Stimulated activated CD8-positive, alpha-beta memory T cell treated with anti-CD3 and anti-CD28 coated beads, Interleukin-7, amount 100 ng/mL, for 4 hours (primary cell): ENCODE measurements at places on chromosomes 5 and 9.

GRCh38 chr5:127417528-127417927 is 99.9 kb upstream of the PRRC1 start:
- DNase-seq: no peak

DNA sequence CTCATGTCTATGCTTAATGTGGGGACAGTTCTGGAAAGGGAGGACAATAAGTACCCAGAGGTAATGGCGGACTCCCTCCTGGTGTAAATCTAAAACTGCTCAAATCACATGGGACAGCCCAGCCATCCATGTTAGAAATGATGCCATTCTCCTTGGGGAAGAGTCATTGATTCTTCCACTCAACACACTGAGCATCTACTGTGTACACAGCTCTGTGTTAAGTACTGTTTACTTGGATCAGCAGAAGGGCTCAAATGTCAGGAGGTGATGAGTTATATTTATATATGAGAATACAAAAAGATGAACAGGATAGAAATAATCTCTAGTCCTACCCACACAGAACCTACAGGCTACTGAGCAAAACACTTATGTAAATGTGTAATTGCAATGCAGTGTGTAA is 31.8 kb upstream of the NANS start:
- DNase-seq: no peak

DNA sequence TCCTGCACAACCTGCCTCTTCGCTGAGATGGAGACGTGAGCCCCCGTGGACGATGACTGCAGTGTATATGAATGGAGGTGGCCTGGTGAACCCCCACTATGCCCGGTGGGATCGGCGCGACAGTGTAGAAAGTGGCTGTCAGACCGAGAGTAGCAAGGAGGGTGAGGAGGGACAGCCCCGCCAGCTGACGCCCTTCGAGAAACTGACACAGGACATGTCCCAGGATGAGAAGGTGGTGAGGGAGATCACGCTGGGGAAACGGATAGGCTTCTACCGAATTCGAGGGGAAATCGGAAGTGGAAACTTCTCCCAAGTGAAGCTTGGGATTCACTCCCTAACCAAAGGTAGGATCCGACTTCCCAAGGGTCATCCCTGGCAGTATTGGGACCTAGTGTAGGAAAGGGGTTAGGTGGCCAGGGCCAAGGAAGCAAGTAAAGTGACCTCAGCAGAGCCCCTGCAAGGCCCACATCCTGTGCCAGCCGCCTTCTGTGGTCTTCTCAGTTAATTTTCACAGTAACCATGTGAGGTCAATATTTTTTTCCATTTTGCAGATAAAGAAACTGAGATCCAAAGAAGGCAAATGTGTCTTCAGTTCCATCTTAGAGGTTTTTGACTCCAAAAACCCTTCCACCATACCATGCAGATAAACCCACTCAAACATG is 53.8 kb downstream of the NIM1K start:
- DNase-seq: no peak

- no peak for DNase-seq
These were observed 424.3 kb downstream of the SEMA5A start for GRCh38 chr5:9121597-9121996.

GRCh38 chr9:127293767-127294166 is 29.2 kb downstream of the GARNL3 start:
- DNase-seq: no peak
